ENCODE measurements at places on chromosomes 7 and 10.

DNA sequence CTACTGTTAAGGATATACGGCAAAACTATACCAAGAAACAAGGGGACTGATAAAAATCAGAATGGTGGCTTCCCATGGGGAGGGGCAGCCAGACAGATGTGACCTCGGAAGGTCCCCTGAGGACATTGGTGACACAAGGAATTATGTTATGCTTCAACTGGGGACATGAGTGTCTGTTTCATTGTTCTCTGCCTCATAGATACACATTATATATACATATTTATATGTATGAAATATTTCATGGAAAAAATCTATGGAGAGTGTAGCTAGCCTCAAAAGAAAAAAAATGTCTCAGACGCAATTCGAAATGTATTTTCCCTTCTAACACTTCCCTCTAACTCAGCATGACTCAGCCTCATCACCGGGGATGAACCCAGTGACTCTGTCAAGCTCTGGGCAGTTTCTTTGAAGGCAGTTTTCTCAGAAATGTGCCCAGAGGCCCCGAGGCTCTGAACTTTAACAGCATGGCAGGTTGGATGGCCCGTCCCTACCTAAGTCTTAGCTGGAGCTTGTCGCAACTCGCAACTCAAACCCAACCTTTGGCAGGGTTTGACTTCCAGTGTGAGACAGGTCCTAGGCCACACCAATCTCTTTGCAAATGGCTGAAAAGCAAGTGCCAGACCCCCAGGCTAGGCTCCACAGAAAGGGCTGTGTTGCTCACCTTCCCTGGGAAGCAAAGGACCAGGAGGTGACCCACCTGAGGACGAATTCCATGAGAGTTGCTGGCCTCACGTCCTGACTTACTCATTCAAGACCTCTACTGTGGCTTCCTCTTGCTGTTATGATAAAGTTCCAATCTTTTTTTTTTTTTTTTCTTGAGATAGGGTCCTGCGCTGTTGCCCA lies 86.9 kb downstream of the CARD11 start:
- no peak for DNase-seq

DNA sequence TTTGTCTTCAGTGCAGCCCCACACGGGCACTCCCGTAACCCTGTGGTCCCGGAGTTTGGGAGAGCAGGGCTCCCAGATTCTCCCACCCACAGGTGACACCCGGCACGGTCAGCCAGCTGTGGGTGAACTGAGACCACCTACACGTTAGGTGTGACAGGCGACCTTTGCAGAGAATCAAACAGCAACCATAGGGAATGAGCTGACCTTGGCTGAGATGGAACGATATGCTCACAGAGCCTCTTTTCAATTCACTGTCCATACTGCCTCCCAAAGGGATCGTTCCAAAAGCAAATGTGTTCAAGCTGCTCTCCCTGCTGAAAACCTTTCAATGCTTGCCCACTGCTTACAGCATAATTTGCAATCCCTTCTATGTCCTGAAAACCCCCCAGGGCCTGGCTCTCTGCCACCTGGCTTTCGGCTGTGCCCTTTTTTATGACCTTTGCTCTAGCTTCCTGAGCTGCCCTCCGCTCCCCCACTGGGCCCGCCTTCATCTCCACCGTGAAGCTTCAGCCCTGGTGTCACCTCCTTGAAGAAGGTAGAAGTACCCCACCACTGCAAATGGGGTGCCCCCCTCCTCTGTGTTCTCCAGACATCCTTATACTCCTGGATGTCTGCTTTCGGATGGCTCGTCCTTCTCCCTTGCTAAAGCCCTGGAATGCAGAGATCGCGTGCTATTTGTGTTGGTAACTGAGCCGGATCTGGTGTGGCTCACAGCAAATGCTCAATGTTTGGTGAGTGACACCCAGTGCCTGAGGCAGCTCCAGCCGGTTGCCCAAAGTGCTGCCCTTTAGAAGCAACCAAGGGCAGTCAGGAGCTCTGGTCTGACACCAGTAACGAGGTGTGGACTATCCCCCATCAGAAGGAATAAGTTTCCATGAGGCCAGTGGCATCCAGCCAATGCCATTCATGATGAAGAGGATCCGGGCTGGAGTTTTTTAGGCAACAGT lies 90.4 kb downstream of the KIAA1549 start:
- DNase-seq = peak; percentile 23

GRCh38 chr10:13637894-13638293 lies 51.1 kb downstream of the PRPF18 start:
- DNase-seq = no peak

DNA sequence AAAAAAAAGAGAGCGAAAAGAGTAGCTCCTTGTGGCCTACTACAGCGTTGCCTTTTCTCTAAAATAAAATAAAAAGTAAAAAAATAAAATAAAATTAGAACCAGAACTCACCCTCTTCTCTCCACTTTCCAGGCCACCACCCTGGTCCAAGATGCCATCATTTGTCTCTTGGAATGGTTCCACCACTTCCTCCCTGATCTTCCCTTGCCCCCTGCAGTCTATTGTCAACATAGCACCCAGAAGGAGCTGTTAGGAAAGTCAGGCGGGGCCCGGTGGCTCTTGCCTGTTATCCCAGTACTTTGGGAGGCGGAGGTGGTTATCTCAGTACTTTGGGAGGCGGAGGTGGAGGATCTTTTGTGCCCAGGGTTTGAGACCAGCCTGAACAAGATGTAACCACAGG lies 7.6 kb upstream of the GRID2IP start:
- DNase-seq = no peak

GRCh38 chr7:46145412-46145811 lies 224.3 kb upstream of the IGFBP3 start:
- DNase-seq = no peak

DNA sequence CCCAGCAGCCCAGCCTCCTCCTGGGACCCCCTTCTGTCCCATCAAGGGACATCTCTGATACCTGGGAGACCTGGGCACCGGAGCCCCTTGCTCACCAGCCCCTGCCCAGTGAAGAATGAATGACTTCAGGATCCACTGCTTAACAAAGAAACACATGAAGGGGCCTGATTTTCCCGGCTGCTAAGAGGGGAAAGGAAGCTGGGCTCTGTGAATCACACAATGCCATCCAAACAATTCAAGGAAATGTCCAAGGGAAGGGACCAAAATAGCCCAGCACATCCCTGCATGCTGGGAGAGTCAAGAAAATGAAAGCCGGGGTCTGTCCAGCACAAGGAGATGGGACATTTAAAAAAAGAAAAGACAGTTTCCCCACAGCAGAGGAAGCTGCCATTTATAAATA lies 128.7 kb upstream of the JCAD start:
- DNase-seq = no peak

DNA sequence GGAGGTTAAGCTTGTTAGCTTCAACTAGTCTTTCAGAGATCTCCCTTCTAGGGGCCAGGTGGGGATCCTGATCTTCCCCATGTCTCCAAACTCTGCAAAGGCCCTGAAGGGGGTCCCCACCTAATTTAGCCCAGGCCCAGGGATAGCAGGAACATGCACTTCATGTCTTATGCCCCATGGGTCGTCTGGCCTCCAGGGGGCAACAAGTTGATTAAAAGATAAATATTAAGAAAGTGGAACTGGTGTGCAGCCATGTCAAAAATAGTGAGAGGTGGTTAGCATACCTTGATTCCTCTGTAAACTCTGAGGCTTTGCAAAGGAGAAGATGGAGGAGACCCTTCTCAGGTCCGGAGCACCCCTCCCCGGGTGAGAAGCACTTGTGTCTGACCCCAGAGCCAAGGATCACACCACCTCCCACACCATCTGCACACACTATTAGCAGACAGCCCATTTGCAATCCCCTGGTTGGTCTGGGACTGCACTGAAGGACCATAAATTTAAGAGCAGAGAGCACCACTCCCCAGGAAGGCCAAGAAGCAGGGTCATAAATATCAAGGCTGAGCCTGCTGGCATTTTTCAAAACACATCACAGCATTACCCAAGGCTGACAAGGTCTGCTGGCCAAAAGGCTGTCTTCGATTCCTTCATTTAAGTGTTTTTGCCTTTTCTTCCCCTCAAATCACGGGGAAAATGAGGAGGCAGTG lies 44.2 kb upstream of the LRRC18 start:
- no peak for DNase-seq

GRCh38 chr7:996079-996872 lies 13.3 kb downstream of the CYP2W1 start:
- DNase-seq = no peak

GRCh38 chr7:157461573-157462418 lies 125.0 kb downstream of the DNAJB6 start:
- DNase-seq = no peak

Measured in psoas muscle (tissue), 8 donors.